ENCODE measurements at places on chromosomes 13 and 19.

DNA sequence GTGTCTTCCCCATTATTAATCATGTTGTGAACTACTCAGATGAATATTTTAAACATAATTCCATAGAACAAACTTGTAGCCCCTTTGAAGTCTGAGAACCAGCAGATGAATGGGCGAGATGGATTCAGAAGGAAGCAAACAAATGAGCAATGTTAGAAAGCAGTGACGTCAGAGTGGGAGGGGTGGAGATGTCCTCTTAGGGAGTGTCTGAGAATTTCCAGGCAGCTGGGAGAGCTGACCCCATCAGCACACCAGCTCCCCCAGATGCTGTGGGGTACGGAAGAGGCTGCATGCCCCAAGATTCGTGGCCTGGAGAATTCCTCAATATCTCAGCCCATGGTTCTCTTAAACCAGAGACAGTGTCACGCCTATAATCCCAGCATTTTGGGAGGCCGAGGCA, 68.6 kb downstream of the DPF1 start:
- DNase-seq = no peak

DNA sequence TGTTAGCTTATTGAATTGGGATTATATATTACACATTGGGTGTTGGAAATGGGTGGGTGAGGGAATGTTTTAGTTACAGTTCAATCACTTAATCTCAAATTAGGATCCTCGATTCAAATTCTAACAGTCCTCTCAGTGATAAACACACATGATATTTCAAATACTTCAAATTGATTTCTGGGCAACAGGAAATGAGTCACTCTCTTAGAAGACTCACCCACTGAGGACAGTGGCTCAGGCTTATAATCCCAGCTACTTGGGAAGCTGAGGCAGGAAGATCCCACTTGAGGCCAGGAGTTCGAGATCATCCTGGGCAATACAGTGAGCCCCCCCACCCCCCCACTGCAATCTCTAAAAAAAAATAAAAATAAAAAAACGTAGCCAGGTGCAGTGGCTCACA, 435.3 kb downstream of the KLF12 start:
- no peak for DNase-seq

GRCh38 chr19:17206736-17207581, 8.2 kb upstream of the USE1 start:
- DNase-seq = no peak

DNA sequence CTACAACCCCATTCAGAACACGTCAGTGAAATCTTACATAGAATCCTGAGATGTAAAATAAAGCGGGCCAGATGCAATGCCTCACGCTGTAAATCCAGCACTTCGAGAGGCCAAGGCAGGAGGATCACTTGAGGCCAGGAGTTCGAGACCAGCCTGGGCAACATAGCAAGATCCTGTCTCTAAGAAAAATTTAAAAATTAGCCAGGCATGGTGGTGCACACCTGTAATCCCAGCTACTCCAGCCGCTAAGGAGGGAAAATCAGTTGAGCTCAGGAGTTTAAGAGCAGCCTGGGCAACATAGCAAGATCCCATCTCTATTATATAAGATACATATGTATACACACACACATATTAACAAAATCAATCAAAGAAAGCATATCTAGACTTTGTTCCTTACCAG, 41.2 kb downstream of the PEX11G start:
- DNase-seq = no peak

DNA sequence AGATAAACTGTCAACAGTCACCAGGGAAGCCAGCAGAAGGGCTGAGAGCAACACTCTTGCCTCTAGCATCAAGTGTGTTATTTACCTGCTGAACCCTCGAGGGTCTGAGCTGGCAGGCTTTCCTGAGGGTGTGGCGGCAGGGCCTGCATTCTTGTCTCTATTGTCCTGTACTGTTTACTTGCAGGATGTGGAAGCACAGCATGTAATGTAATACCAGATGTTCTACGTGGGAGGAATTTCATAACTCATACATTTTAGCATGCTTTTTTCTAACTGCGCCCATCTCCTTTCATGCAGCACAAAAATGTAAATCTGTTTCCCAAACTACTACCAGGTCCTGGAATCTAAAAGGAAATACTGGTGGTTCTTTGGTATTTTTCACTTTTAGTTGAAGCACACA, 153.1 kb downstream of the RGCC start:
- DNase-seq = no peak

DNA sequence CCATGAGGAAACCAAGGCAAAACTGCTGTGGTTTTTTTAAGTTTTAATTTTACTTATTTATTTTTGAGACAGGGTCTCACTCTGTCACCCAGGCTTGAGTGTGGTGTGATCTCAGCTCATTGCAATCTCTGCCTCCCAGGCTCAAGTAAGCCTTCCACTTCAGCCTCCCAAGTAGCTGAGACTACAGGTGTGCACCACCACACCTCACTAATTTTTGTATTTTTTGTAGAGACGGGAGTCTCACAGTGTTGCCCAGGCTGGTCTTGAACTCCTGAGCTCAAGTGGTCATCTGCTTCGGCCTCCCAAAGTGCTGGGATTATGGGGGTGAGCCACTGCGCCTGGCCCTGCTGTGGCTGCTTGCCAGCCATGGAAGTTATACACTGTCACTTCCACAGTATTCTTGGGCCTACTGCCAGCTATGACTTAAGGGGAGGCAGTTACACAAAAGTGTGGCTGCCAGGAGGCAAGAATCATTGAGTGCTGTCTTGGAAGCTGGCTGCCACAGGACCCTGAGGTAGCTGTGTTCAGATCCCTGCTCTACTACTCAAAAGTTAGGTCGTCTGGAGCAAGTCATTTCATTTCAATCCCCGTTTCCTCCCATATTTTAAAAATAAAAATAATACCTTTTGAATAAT, 12.7 kb downstream of the FARP1 start:
- no peak for DNase-seq

GRCh38 chr19:44942067-44942571, at the start of gene APOC4:
Gene APOC4, plus strand, starts transcription at chr19:44942237. Its CDS starts 41 bp downstream, at chr19:44942278.
- DNase-seq = no peak

DNA sequence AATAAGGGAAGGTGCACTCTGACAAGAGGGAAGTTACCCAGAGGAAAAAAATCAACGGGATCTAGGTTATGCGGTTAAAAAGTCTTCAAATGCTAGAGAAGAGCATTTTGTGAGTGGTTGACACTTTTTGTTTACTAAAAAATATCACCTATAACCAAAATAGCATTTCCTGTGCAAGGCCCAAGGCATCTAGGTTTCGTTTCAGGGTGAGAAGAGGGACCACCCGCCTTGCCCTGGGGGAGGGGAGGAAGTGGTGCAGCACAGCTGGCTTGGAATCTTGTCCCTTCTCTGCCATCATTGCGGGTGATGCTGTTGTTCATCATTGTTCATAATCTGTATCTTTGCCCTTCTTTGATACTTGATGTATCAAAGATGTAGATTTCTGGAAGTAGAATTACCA, 80.6 kb downstream of the NUFIP1 start:
- no peak for DNase-seq

DNA sequence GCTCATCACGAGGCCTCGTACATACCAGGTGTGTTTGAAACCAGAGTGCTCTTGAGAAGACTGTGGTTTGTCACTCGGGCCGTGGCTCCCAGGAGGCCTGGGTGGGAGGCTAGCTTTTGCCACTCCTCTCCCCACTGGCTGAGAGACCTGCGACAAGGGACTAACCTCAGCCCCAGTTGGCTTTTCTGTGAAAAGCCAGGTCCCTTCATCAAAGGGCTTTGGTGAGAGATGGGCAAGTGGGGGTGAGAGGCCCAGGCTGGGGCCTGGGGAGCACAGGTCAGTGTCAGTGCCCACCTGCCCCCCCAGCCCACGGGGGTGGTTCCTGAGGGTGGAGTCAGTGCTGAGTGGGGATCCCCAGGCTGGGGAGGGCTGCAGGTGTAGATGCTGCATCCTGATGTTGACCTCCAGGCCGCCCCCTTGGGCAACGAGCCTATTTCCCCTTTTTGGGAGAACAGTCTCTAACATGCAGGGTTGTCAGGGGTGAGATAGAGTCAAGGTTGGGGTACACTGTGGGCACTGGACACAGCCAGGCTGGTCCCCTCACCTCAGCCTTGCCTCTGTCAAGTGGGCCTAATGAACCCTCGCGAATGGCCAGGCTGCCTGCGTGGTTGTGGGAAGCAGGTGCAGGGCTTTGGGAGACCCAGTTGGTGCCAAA, 661 bp downstream of the KCNJ14 start:
- DNase-seq = no peak

DNA sequence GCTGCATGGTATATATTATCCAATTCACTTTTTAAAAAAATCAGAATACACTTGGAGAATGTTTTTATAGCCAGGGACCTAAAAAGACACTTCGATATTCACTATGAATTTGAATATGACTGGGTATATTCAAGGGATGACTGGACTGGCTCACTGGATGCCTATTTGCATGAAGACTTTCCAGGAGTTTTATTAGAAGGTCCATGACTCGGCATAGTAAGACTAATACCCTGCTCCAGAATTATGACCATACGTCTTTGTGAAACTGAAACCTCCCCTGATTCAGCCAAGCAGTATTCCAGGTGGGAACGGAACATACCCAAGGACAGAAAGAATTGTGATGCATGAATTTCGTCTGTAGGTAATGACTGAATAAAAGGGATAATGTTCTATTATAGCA, 3.9 kb upstream of the FAM216B start:
- DNase-seq = no peak

DNA sequence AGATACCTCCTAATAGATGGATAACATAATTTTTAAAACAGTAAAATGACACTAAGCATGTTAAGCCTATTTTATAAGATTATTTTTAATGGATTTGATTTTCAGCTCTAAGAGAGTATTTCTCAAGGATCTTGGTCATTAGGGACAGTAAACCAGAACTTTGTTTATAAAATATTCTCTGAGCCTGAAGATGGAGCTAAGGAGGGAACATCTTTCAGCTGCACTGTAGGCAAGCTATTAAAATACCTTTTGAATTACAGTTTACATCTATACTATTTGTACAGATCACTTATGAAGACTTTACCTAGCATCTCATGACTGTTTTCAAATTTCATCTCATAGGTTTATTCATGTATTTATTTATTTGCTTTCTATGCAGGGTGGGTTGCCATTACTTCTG, 345.3 kb downstream of the MYO16 start:
- no peak for DNase-seq
